ENCODE measurements at places on chromosomes 5 and 9.
A peak's percentile ranks its signal among the peaks of the same experiment; 100 is the strongest.

DNA sequence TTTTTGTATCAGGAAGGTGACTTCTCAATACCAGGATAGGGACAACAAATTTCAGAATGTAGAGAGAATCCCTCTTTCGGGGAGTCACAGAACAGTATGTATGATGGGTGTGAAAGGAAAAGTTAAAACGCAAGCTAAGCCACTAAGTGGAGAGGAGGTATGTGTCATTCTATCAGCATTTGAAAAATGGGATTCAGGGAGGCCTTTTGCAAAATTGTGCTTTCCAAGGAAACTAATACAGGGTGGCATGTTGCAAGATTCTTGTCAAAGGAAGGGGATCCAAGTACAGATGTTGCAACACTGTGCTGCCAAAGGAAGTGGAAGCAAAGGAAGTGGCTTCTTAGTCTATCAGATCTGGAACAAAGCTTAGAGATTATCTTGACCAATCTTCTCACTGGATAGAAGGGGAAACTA is 12.6 kb upstream of the TNIP1 start:
- no peak for DNase-seq

DNA sequence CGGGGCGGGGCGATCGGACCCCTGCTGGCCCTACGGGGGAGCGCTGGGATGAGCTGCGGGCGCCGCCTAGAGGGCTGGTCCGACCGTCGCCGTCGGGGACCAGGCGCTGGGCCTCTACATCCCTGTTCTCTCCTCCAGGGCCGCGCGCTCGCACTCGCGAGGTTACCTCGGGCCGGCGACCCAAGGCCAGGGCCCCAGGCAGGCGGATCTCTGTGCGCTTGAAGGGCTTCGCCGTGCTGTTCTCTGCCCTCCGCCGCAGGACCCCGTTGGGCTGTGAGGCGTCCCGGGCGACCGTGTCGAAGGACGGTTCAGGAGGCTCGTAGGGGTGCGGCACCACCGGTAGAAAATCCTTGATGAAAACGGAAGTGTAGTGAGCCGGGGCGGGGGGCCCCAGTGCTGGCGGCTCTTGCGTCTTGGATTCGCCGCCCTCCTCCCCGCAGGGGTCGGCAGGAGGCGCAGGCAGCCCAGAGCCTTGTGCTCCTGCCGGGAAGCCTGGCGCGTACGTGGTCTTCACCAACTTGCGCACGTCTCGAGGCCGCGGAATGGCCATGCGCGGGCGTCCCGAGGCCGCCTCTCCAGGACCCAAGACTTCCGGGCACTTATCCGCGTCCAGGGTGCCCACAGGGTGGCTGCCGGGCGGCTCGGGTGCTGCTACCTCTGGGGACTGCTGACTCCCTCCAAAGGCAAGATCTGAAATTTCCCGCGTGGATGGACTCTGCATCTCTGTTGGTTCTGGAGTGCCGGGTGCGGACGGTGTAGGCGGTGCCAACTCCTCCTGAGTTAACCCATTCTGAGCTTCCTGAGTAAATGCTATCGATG is 2.0 kb downstream of the PROB1 start:
- peak; percentile 92 for DNase-seq

GRCh38 chr9:27532046-27532445 is 2.4 kb upstream of the MOB3B start:
- no peak for DNase-seq

DNA sequence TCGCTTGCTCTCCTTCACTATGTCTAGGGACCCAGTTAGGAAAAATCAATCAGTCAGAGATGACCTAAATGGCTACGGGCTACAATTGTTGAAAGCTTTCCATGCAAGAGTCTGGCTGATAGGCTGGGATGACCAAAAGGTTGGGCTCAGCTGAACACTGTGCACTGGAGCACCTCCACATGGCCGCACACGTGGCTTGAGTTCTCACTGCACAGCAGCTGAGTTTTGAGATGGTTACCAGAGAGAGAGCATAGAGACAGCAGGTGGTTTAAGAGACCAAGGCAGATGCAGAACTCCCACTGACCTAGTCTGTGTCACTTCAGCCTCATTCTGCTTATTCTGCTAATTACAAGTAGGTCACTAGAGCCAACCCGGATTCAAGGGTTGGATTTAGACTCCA is 2354.8 kb upstream of the C9orf72 start:
- DNase-seq, result no peak

- DNase-seq, result no peak
Measured at GRCh38 chr9:24189986-24190385, 355.7 kb downstream of the IZUMO3 start.

- no peak for DNase-seq
Measured at GRCh38 chr5:9302218-9302617, 243.7 kb downstream of the SEMA5A start.

GRCh38 chr9:108676355-108676754 is 179.4 kb downstream of the ACTL7B start:
- DNase-seq, result no peak

DNA sequence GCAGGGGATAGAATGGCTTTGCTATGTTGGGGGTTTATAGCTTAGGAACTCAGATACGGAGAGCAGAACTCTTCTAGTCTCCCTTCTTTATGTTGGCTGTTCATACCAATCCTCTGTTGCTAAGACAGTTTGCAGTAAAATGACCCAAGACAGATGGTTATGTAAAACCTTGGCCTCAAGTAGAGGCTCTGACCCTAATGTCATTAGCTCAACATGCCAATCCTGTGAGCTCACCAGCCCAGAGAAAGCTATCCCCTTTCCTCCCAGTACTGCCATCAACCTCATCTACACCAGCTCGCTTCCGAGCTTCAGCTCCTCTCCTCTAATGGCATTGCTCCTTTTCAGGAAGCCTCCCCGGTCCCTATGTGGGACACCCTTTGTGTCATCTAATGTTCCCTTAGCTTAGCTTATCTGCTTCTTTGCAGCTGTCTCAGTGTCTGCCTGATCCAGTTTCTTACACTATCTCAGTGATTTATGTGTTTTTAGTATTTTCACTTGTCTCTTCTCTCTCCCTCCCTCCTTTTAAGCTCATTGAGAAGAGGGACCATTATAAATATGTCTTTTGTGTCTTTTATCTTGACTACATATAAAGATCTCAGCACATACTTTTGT is 281.3 kb upstream of the CLINT1 start:
- DNase-seq, result peak; percentile 15

- DNase-seq, result no peak
Measured at GRCh38 chr5:159113405-159113804, 13.7 kb upstream of the EBF1 start.

- no peak for DNase-seq
Measured at GRCh38 chr9:16561121-16561520, 309.3 kb downstream of the BNC2 start.

GRCh38 chr5:80122579-80122978 is 87.4 kb downstream of the THBS4 start:
- no peak for DNase-seq

DNA sequence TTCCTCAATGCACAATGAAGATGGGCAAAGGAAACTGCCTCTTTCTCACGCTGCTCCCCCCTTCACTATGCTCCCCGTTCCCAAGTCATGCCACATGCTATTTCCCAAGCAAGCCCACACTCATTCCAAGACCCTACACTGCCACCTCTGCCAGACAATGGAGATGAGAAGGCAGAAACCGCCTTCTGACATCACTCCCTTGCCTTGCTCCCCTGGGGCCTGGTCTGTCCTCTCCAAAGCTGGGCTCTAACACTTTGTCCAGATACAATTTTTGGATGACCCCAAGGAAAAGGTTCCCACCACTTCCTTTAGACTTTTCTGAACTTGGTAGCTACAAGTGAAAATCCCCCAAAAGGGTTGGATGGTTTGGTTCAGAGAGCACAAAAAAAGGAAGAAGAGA is 7.2 kb upstream of the ADRA1B start:
- no peak for DNase-seq

GRCh38 chr5:142717582-142718215 is 31.8 kb upstream of the FGF1 start:
- peak; percentile 31 for DNase-seq

All from iPS-NIHi11 (cell line).